ENCODE measurements at places on chromosomes 4 and X.

DNA sequence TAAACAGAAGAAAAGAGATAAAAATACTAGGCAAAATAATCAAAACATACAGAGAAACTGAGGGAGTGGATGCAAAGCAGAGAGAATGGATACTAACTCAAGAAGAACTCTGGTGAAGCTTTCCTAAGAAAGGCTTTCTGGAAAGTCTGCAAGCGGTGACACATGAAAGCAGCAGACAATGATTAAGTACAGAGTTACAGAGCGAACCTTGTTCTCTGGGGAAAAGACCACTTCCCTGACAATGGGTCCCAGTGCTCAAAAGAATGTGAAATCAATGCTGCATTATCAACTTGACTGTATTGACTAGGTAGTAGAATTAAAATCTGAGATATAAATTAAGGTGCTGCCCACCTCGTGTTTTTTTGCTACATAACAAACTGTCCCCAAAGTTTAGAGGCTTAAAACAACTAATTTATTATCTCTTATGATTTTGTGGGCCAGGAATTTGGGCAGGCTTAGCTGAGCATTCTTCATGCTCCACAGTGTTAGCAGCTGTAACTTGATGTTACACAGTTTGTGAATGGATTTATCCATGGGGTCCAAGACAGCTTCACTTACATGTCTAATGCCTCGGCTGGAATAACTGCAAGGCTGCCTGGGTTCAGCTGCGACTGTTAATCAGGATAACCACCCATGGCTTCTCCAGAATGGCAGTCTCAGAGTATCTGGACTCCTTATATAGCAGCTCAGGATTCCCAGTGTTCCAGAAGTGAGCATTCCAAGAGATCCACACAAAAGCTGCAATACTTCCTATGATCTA lies 106.9 kb upstream of the INPP4B start:
- no peak for DNase-seq
- no peak overlapping the region for H3K27ac ChIP-seq
- no peaks in the 10 kb centered on the region for H3K36me3 ChIP-seq
- no peaks in the 10 kb centered on the region for H3K4me1 ChIP-seq
- H3K4me3 ChIP-seq = no peak overlapping the region
- no peaks in the 10 kb centered on the region for H3K27me3 ChIP-seq

DNA sequence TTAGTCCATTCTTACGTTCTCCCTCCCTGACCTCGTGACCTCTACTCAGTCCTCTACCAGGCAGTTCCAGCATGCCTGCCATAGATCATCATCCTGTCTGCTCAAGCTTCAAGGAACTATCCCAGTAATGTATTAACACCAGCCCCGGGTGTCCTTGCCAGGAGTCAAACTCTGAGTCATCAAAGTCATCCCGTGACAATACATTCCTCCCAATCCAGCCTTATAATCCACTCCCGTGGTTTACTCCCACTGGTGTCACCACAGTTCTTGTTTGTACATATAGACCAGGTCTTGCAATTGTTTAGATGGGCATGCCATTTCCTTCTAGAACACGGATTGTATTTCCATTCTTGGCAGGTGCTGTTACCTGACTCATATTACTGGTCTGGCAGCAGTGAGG lies 68.7 kb upstream of the TAB3 start:
- no peak for DNase-seq
- no peak overlapping the region for H3K4me3 ChIP-seq
- H3K4me1 ChIP-seq = no peaks in the 10 kb centered on the region
- H3K36me3 ChIP-seq = peaks cover 4% of the 10 kb centered on the region
- H3K27ac ChIP-seq = peak overlapping the region; percentile 69

GRCh38 chrX:16822723-16823122 lies 36.5 kb downstream of the TXLNG start:
- peaks cover 5% of the 10 kb centered on the region for H3K4me1 ChIP-seq
- no peak for DNase-seq
- no peaks in the 10 kb centered on the region for H3K27me3 ChIP-seq
- no peak overlapping the region for H3K27ac ChIP-seq

DNA sequence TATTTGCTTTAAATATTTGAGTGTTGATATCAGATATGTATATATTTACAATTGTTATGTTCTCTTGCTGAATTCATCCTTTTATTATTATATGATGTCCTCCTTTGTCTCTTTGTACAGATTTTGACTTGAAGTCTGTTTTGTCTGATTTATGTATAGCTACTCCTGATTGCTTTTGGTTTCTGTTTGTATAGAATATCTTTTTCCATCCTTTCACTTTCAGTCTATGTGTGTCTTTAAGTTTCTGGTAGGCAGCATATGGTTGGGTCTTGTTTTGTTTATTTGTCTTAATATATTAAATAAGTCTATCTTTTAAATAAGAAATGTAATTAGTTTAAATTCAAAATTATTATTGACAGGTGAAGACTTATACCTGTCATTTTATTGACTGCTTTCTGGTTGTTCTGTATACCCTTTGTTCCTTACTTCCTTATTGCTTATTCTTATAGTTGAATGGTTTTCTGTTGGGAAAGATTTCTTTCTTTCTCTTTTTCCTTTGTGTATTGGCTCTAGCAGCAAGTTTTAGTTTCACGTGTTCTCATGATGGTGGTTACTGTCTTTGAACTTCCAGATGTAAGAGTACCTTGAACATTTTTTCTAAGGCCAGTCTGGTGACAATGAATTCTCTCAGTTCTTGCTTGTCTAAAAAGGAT lies 31.1 kb downstream of the RAB28 start:
- H3K27me3 ChIP-seq = no peaks in the 10 kb centered on the region
- no peak overlapping the region for H3K27ac ChIP-seq
- H3K4me1 ChIP-seq = no peaks in the 10 kb centered on the region
- no peak for DNase-seq

DNA sequence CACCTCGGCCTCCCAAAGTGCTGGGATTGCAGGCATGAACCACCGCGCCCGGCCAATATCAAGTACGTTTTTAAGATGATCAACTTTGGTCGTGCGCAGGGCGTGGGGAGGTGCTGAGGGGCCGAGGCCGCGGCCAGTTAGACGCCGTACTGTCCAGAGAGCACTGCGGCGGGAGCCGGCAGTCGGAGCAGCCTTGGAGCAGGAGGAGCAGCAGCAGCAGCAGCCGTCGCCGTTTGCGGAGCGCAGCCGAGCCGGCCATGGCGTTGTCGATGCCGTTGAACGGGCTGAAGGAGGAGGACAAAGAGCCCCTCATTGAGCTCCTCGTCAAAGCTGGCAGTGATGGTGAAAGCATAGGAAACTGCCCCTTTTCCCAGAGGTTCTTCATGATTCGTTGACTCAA lies 8.5 kb upstream of the USP9X start:
- no peaks in the 10 kb centered on the region for H3K4me1 ChIP-seq
- H3K27ac ChIP-seq = no peak overlapping the region
- H3K27me3 ChIP-seq = no peaks in the 10 kb centered on the region
- H3K36me3 ChIP-seq = no peaks in the 10 kb centered on the region
- DNase-seq = no peak

GRCh38 chr4:169621731-169622492 lies 1.5 kb downstream of the CLCN3 start:
- peaks cover 12% of the 10 kb centered on the region for H3K4me1 ChIP-seq
- no peaks in the 10 kb centered on the region for H3K27me3 ChIP-seq
- H3K4me3 ChIP-seq = peak overlapping the region; percentile 99
- no peak for DNase-seq

- no peaks in the 10 kb centered on the region for H3K27me3 ChIP-seq
- no peaks in the 10 kb centered on the region for H3K4me1 ChIP-seq
- H3K27ac ChIP-seq = no peak overlapping the region
- H3K36me3 ChIP-seq = no peaks in the 10 kb centered on the region
- no peak for DNase-seq
Observed at GRCh38 chr4:66647476-66647875, 897.8 kb downstream of the CENPC start.

DNA sequence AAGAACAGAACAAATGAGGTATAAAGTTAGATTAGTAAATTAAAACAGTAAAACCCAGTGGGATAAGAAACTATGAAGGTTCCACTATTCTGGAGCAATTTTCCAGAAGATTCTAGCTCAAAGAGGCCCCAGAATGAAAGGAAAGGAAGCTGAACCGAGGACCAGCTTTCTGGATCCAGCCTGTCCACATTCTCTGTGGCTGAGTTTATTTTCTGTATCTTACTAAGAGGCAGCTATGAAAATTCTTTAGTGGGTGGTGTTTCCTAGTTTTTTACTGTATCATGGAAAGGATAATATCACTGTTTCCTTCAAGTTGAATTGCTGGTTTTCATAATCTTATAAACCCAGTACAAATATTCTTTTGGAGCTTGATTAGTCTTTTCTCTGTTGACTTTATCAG lies 11.8 kb downstream of the DAPP1 start:
- H3K36me3 ChIP-seq = peaks cover 4% of the 10 kb centered on the region
- H3K27ac ChIP-seq = peak overlapping the region; percentile 90
- DNase-seq = no peak

DNA sequence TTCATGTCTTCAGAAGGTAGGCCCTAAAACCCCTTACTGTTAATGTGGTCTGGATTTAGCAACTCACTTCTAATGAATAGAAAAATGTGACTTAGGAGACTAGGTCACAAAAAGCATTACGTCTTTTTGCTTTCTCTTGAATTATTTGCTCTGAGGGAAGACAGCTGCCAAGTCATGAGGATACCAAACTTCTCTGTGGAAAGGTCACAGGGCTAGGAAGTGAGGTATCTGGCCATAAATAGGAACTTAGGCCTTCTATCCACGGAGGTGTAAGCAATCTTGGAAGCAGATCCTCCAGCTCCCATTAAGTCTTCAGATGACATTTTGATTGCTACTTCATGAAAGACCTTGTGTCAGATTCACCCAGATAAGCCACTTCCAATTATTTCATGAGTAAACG lies 120.6 kb downstream of the JADE1 start:
- no peak for DNase-seq
- no peak overlapping the region for H3K27ac ChIP-seq
- no peak overlapping the region for H3K4me3 ChIP-seq
- H3K36me3 ChIP-seq = peaks cover 19% of the 10 kb centered on the region

DNA sequence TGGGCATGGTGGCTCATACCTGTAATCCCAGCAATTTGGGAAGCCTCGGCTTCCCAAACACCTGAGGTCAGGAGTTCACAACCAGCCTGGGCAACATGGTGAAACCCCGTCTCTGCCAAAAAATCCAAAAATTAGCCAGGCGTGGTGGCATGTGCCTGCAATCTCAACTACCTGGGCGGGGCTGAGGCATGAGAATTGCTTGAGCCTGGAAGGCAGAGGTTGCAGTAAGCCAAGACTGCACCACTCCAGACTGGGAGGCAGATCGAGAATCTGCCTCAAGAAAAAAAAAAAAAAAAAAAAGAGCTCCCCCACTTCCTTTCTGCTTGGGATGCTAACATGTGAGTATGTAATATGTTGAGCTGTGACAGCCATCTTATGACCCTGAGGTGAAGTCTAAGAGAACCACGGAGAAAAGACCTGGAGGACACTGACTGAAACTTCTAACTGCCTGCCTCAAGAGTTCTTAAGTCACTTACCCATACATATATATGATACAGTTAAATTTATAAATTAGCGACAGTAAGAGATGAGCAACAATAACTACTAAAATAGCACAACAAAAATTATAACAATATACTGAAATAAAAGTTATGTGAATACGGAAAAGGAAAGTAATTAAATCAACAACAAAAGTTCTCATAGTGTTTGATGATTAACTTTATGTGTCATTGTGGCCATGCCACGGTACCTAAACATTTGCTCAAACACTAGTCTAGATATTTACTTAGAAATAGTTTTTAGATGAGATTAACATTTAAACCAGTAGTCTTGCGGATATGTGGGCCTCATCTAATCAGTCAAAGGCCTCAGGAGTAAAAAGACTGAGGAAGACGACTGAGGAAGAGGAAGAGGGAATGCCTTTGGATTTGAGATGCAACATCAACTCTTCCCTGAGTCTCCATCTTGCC lies 178.3 kb downstream of the OPHN1 start:
- no peaks in the 10 kb centered on the region for H3K4me1 ChIP-seq
- H3K4me3 ChIP-seq = no peak overlapping the region
- H3K27ac ChIP-seq = no peak overlapping the region
- no peaks in the 10 kb centered on the region for H3K27me3 ChIP-seq
- no peak for DNase-seq

- H3K36me3 ChIP-seq = no peaks in the 10 kb centered on the region
- no peaks in the 10 kb centered on the region for H3K4me1 ChIP-seq
- H3K27me3 ChIP-seq = no peaks in the 10 kb centered on the region
- H3K27ac ChIP-seq = no peak overlapping the region
- no peak for DNase-seq
Observed at GRCh38 chr4:26525771-26526150, 35.5 kb upstream of the CCKAR start.

DNA sequence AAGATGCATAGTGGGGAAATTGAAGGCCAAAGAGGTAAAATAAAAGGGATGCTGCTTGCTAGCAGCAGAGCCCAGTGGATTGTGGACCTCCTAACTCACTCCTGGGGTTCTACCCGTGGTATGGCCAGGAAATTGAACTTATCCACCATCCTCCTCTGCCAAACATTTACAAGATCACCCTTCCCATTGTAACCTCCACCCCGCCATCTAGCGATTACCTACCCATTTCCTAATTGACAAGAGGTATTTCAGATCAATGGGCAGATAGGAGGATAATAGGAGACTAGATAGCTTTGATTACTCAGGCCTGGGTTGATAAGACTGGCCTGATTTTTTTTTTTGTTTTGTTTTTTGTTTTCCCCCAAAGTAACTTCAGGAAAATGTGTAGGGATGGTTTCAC lies 67.8 kb downstream of the REPS2 start:
- no peaks in the 10 kb centered on the region for H3K27me3 ChIP-seq
- H3K36me3 ChIP-seq = no peaks in the 10 kb centered on the region
- peaks cover 9% of the 10 kb centered on the region for H3K4me1 ChIP-seq
- H3K27ac ChIP-seq = no peak overlapping the region

GRCh38 chrX:41382714-41383645 lies 49.0 kb downstream of the DDX3X start:
- no peak for DNase-seq
- H3K4me1 ChIP-seq = peaks cover 8% of the 10 kb centered on the region
- peak overlapping the region; percentile 61 for H3K27ac ChIP-seq
- no peaks in the 10 kb centered on the region for H3K27me3 ChIP-seq
- H3K4me3 ChIP-seq = peak overlapping the region; percentile 29

GRCh38 chr4:189815404-189816192 lies 125.1 kb upstream of the FRG1 start:
- no peaks in the 10 kb centered on the region for H3K27me3 ChIP-seq
- no peaks in the 10 kb centered on the region for H3K4me1 ChIP-seq
- no peak for DNase-seq
- H3K4me3 ChIP-seq = no peak overlapping the region

GRCh38 chr4:150988238-150988637 lies 26.8 kb downstream of the LRBA start:
- H3K36me3 ChIP-seq = peaks cover 7% of the 10 kb centered on the region
- no peaks in the 10 kb centered on the region for H3K27me3 ChIP-seq
- H3K4me1 ChIP-seq = peaks cover 9% of the 10 kb centered on the region
- no peak overlapping the region for H3K27ac ChIP-seq
- H3K4me3 ChIP-seq = no peak overlapping the region

- H3K27me3 ChIP-seq = no peaks in the 10 kb centered on the region
- H3K4me3 ChIP-seq = no peak overlapping the region
- H3K27ac ChIP-seq = no peak overlapping the region
- DNase-seq = no peak
- no peaks in the 10 kb centered on the region for H3K4me1 ChIP-seq
Observed at GRCh38 chrX:125507119-125507518, 187.4 kb downstream of the TEX13C start.

- DNase-seq = no peak
- H3K36me3 ChIP-seq = peaks cover 3% of the 10 kb centered on the region
- H3K27me3 ChIP-seq = no peaks in the 10 kb centered on the region
- H3K4me1 ChIP-seq = peaks cover 58% of the 10 kb centered on the region
Observed at GRCh38 chr4:98516042-98516440, 142.4 kb downstream of the TSPAN5 start.

All from type B pancreatic cell (in vitro differentiated cells).